ENCODE measurements at places on chromosomes 1 and 21.

DNA sequence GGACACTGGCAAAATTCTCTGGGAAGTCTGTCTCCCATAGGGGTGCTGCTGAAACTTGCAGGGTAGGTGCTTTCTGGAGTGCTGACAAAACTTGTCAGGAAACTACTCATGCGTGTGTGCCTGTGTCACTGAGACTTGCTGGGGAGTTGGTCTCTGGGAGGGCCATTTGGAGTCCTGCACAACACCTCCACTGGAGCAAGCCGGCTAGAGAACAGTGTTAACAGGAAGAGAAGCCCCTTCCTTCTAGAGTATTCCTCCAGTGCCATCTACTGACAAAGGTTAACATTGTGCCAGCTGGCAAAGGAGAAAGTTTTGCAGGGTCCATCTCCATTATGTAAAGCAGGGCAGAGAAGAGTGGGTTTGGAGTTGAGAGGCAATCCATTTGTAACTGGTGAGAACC, 30.0 kb downstream of the ZMYM4 start:
- no peaks in the 10 kb centered on the region for H3K27me3 ChIP-seq
- DNase-seq: peak; percentile 49
- H3K4me1 ChIP-seq: no peaks in the 10 kb centered on the region
- no peak overlapping the region for H3K4me3 ChIP-seq
- peaks cover 1% of the 10 kb centered on the region for H3K36me3 ChIP-seq

- no peak for DNase-seq
- H3K4me1 ChIP-seq: peaks cover 4% of the 10 kb centered on the region
Measured at GRCh38 chr1:10027027-10027426, 5.7 kb upstream of the UBE4B start.

DNA sequence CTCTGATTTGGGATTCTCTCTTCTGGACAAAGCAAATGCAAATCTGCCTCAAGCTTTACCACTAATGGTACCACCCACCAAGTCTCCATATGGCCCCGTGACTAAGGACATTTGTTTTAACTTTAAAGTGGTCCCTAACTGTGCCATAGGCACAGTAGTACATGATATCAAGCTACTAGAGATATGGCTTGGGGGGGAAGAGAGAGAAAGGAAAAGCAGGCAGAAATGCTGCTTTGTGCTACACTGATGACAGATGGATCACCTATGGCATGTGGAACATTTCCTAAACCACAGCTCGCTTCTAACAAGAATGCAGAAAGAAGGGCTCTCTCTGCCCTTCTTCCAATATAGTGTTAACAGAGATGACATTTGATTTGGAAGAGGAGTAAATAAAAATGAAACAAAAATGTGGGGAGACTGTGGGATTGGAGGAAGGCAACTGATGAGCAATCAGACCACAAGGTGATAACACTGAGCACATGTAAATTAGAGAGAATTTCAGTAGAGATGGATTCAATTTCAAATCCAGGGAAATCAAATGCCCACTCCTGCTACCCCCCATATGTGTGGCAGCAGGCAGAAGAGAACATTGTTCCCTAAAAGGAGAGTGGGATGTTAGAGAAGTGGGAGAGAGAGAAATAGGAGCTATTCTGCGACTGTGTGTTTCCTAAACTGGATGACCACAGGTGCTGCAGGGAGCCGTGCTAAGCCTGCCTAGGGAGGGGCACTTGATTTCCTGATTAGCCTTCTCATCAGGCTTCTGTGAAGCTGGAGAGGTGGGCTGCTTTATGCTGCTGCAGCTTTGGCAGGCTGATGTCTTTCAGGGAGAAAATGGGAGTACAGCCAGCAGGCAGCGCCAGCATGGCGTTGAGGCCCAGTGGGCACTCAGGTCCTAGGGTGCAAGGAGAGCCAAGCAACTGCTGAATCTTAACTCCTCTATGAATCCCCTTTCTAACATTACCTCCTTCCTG, 75.3 kb downstream of the ZNF648 start:
- H3K36me3 ChIP-seq: no peaks in the 10 kb centered on the region
- peaks cover 21% of the 10 kb centered on the region for H3K27me3 ChIP-seq
- no peaks in the 10 kb centered on the region for H3K4me1 ChIP-seq
- no peak for DNase-seq
- H3K4me3 ChIP-seq: no peak overlapping the region

GRCh38 chr1:165828103-165828668, 772 bp downstream of the UCK2 start:
- H3K4me1 ChIP-seq: peaks cover 27% of the 10 kb centered on the region
- H3K36me3 ChIP-seq: peaks cover 6% of the 10 kb centered on the region
- H3K27me3 ChIP-seq: peaks cover 28% of the 10 kb centered on the region
- peak overlapping the region; percentile 82 for H3K4me3 ChIP-seq
- DNase-seq: no peak
- peak overlapping the region; percentile 34 for H3K27ac ChIP-seq

- no peak overlapping the region for H3K4me3 ChIP-seq
- DNase-seq: no peak
- H3K27me3 ChIP-seq: peaks cover 63% of the 10 kb centered on the region
- H3K36me3 ChIP-seq: peaks cover 14% of the 10 kb centered on the region
Measured at GRCh38 chr1:154741741-154742495, 128.2 kb downstream of the KCNN3 start.

GRCh38 chr1:233217832-233218231, 77.7 kb downstream of the PCNX2 start:
- no peak overlapping the region for H3K4me3 ChIP-seq
- no peak for DNase-seq

DNA sequence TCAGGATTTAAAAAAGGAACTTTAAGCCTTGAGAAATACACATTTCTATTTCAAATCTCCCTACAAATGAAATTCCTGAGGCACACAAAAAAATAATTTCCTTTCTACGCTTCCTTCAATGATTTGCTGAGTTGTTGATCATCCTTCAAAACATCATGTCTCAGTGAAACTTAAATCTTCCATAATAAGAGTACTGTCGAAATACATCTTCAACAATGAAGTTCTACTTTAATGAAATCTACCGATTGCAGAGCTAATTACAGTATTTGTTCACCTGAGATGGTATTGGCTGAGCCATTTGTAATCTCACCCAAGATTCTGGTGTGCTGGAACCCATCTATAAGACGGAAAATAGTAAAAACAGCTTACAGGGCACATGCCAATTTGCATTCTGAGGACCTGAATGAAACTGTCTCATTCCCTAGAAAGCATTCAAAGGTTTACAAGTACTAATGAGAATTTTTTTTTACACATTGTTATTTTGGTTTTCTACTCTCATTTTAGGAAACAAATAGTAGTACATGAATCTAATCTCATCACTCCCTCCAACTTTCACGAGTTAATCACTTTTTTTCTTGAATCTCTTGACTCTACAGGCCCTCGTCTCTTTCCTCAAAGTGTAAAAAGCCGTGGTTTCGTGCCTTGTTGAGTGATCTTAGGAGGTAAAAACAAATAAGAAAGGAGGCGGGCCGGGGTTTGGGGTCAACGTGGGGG, 1.1 kb downstream of the CHML start:
- H3K27ac ChIP-seq: peak overlapping the region; percentile 87
- peaks cover 40% of the 10 kb centered on the region for H3K4me1 ChIP-seq
- H3K4me3 ChIP-seq: peak overlapping the region; percentile 80
- no peaks in the 10 kb centered on the region for H3K27me3 ChIP-seq

GRCh38 chr1:9294910-9295636, 2.4 kb downstream of the SPSB1 start:
- H3K27me3 ChIP-seq: peaks cover 16% of the 10 kb centered on the region
- H3K36me3 ChIP-seq: no peaks in the 10 kb centered on the region
- peaks cover 3% of the 10 kb centered on the region for H3K4me1 ChIP-seq
- peak; percentile 41 for DNase-seq
- no peak overlapping the region for H3K27ac ChIP-seq

GRCh38 chr1:108533351-108534083, 26.4 kb upstream of the EEIG2 start:
- no peak for DNase-seq
- H3K36me3 ChIP-seq: no peaks in the 10 kb centered on the region
- H3K4me3 ChIP-seq: no peak overlapping the region

DNA sequence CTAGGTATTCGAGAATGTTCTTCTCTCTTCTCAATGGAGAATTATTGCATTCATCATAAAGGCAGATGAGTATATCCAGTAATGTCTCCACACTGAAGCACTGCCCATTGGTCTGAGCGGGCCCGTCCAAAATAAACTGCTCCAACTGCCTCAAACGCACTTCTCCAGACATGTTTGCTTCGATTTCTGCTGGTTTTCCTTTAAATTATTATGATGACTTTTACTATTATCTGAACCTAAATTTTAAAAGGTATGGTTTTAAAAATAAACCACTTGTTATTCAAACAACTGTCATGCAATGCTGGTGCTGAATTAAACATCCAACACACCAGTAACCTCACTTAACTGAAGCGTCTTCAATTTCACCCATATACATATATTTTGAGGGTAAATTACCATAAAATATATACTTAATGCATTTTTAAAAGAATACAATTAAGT, 1.3 kb downstream of the CDC42BPA start:
- H3K4me1 ChIP-seq: peaks cover 18% of the 10 kb centered on the region
- no peak overlapping the region for H3K27ac ChIP-seq
- peak overlapping the region; percentile 26 for H3K4me3 ChIP-seq
- peaks cover 65% of the 10 kb centered on the region for H3K27me3 ChIP-seq
- no peaks in the 10 kb centered on the region for H3K36me3 ChIP-seq

DNA sequence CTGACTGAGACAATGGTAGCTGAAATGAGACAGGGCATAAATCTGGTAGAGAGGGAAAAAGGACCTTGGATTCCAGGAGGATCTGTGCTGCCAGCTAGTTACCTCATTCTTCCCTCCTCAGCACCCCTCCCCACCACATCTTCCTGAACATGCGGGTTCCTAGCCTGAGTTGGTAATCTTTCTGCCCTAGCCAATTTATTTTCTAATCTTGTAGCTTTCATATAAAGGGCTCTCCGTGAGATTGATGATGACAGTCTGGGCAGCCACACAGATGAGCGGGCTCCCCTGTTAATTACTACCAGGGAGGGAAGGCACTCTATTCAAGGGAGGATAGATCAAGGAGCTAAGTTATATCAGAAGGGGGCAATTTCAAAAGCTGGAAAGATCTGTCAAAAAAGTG, 20.2 kb downstream of the ARHGEF11 start:
- DNase-seq: no peak
- H3K4me3 ChIP-seq: no peak overlapping the region
- peaks cover 40% of the 10 kb centered on the region for H3K27me3 ChIP-seq
- no peaks in the 10 kb centered on the region for H3K4me1 ChIP-seq
- no peaks in the 10 kb centered on the region for H3K36me3 ChIP-seq

- no peak overlapping the region for H3K27ac ChIP-seq
- H3K4me1 ChIP-seq: peaks cover 28% of the 10 kb centered on the region
- DNase-seq: no peak
- peaks cover 8% of the 10 kb centered on the region for H3K36me3 ChIP-seq
- peaks cover 62% of the 10 kb centered on the region for H3K27me3 ChIP-seq
Measured at GRCh38 chr1:3651026-3651929, 1.0 kb upstream of the TP73 start.

GRCh38 chr1:5632224-5632623, 360.0 kb downstream of the NPHP4 start:
- H3K4me3 ChIP-seq: no peak overlapping the region
- H3K27me3 ChIP-seq: peaks cover 3% of the 10 kb centered on the region
- H3K27ac ChIP-seq: no peak overlapping the region

GRCh38 chr1:22915816-22916470, 56.7 kb downstream of the LACTBL1 start:
- no peak for DNase-seq
- H3K4me3 ChIP-seq: no peak overlapping the region
- no peak overlapping the region for H3K27ac ChIP-seq
- no peaks in the 10 kb centered on the region for H3K4me1 ChIP-seq

DNA sequence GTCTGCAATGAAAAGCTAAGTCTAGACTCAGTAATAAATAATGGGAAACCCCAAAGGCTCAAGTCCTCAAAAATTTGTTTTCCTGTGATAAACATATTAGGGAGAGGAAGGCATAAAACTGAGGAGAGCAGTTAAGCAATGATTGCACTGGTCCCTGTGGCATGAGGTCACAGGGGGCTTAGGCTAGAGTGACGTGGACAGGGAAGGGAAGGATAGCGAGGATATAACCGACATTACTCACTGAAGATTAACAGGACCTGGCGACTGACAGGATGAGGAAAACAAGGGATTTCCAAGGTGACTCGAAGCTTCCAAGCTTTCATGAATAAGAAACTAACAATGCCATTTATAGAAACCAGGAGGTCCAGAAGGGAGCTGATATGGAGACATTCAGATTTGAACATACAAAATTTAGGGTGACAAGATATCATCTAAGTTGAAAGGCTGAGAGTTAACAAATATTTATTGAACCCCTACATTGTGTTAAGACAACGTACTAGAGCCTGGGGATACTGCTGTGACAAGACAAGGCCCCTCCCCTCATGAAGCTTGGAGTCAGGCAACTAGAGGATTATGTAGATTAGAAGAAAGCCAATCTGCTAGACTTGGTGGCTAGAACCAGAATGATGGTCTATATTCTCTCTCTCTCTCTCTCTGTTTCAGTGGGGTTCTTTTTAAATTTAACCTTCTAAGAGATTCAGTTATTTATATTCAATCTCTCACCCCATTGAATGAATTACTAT, 33.2 kb upstream of the PKN2 start:
- no peaks in the 10 kb centered on the region for H3K4me1 ChIP-seq
- H3K36me3 ChIP-seq: no peaks in the 10 kb centered on the region
- no peak overlapping the region for H3K4me3 ChIP-seq
- H3K27ac ChIP-seq: no peak overlapping the region
- peaks cover 6% of the 10 kb centered on the region for H3K27me3 ChIP-seq

DNA sequence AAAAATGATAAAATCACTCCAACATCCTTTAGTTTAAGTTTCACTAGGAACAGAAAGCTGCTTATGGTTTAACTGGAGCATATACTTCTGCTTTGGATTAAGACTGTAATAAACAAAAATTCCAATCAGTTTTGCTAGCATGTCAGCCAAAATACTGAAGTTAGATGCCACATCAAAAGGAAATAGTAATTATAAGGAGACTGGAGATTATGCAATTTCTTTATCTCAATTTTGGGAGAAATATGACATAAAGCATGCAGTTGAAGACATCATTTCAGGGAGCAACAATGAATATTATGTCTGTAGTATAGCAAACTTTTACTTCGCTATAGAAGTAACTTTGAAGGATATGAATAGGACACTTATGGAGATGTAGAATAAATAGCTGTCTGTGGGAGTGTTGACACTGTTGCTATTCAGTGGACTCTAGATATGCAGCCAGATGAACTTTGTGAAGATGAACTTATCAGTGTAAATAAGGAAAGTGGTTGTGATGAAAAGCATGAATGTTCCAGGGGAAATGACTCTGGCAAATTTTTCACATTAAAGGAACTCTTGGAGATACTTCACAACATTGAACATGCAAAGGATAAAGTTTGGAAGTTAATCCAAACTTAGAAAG, 107.8 kb downstream of the RABGAP1L start:
- H3K27ac ChIP-seq: no peak overlapping the region
- no peaks in the 10 kb centered on the region for H3K36me3 ChIP-seq
- H3K27me3 ChIP-seq: no peaks in the 10 kb centered on the region
- H3K4me3 ChIP-seq: no peak overlapping the region
- H3K4me1 ChIP-seq: no peaks in the 10 kb centered on the region

DNA sequence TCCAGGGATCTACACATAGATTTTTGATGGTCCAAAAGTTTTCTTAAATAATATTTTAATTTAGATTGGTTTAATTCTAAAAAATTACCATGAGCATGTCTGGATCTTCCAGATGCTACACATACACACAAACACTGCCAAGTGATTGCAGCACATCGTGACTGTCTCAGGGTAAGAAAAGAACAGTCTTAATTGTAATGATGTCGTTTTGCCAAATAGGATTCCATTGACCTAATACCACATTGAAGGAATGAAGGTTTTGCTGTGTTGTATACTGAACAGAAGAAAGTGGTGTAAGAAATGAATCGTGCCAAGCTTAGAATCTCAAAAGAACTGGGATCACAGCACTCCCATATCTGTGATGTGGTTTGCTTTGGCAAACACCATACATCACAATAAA, 633.3 kb upstream of the CAMK1G start:
- no peak for DNase-seq
- H3K4me3 ChIP-seq: no peak overlapping the region
- no peaks in the 10 kb centered on the region for H3K27me3 ChIP-seq
- H3K36me3 ChIP-seq: no peaks in the 10 kb centered on the region
- H3K27ac ChIP-seq: no peak overlapping the region

Data from activated naive CD4-positive, alpha-beta T cell treated with anti-CD3 and anti-CD28 coated beads, Interleukin-2, amount 10 ng/mL, durations not matched to agents 7 days and 5 days (primary cell).